ENCODE measurements at places on chromosomes 7 and 10.

GRCh38 chr7:22776964-22777363 is 45.7 kb downstream of the TOMM7 start:
- no peak for DNase-seq

DNA sequence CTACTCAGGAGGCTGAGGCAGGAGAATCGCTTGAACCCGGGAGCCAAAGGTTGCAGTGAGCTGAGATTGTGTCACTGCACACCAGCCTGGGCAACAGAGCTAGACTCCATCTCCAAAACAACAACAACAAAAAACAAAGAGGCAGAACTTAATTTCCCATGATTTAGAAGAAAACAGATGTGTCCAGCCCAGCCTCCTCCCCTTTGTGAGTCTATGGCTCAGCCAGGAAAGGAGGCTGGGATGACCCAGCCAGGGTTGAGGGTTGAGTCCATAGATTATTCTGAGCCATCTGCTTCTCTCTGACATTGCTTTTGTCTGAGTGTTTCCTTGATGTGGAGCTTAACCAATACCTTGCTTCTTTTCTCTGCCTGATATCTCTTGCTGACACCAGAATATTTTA is 994.1 kb downstream of the TYW1 start:
- DNase-seq = no peak

GRCh38 chr7:101399759-101400158 is 37.1 kb downstream of the COL26A1 start:
- no peak for DNase-seq

- DNase-seq = no peak
These were observed 63.4 kb upstream of the SRPK2 start for GRCh38 chr7:105452085-105452484.

DNA sequence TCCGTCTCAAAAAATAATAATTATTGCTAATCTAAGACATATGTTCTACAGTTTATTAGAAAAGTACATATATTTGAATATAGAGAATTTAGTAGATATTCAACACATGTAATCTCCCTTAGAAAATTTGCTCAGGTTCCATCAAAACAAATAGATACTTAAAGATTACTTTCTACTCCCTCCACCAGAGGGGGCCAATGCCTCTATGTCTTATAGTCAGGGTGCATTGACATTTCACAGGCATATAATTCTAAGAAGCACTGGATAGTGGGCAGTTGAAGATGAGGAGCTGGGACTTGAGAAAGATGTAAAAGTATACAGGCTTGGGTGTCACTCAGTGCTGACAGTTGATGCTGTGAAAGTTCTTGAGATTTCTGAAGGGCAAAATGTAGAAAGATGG is 301.6 kb upstream of the HPS1 start:
- no peak for DNase-seq

DNA sequence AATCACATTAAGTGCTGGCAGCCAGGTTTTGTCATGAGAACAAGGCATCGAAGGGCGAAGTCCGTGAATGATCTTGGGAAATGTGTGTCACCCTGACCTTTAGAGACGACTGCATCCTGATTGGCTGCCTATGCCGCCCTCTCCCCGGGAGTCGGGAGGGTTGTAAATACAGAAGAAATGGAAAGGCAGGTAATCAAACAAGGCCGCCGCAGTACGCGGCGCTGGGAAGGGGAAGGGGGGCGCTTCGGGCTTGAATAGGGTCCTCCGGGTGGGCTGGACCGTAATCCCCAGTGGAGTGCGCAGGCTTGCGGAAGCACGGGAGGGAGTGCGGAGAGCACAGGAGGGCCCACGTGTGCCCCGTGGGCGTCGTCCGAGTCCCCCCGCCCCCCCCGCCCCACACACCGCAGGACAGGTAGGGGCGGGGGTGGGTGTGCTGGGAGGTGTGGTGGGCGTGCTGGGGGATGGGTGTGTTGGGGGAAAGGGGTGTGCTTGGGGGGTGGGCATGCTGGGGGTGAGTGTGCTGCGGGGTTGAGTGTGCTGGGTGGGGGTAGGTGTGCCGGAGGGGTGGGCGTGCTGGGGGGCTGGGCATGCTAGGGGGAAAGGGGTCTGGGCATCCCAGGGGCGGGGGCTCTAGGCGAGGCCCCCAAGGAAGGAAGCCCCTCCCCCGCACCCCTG is 169.4 kb downstream of the ARHGAP12 start:
- DNase-seq = peak; percentile 65

DNA sequence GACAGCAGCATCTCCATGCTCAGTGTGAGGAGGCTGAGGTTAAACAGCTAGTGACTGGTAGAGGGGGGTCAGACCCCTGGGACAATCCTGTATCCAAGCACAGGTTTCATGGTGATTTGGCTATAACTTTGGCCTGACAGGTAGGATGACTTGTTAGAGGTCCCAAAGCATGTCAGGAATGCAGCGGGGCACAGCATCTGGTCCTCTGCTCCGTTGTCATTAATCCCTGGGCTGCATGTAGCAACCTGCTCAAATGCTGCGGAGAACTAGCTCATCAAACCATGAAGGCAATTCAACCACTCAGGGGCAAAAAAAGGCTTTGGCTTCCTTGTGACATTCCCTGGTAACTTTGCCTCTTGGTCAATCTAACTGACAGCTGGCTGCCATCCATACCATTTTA is 26.8 kb downstream of the WNT2 start:
- DNase-seq = no peak

GRCh38 chr7:30475580-30475979 is 3.0 kb downstream of the NOD1 start:
- DNase-seq = peak; percentile 52

DNA sequence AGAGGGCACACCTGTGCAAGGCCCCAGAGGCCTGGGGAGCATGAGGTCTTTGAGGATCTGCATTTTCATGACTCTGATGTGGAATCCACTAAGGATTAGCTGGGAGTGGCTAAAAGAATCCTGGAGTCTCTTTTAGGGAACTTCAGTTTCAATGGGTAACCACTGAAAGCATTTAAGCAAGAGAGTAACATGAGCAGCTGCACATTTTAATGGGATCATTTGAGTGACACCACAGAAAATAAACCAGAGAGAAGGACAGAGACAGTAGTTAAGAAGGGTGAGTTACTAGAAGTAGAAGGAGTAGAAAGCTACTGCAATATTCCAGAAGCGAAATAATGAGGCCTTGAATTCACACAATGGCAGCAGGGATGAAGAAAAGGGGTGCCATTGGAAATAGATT is 5.2 kb downstream of the GOT1 start:
- DNase-seq = no peak

GRCh38 chr7:137403353-137403695 is 59.8 kb upstream of the PTN start:
- DNase-seq = no peak

DNA sequence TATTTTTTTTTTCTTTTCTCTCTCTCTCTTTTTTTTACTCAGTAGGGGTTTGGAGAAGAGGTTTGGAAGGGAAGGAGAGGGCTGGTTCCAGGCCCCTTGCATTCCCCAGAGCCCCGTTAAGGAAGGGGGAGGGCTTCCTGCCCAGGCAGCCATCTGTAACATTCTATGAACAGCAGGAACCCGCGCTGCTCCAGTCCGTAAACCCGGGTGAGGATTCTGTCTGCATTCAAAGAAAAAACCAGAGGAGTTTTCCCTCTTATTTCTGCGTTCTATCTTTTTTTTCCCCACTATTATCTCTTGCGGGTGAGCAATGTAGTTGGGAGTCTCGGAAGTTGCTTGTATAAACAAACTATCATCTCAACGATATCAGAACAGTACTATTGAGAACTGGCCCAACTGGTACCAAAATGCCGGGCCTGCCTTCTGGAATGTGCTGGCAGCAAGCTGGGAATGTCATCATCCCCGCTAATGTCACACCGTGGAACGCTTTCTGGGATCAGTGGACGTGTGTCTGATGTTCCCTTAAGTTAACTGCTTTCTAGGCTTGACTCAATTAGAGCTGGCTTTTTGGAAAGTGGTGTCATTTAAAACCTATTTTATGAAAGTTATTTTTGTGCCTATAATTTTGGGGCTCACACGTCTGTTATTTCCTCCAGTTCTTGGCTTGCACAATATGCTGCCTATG is 153.1 kb upstream of the MEOX2 start:
- peak; percentile 41 for DNase-seq

DNA sequence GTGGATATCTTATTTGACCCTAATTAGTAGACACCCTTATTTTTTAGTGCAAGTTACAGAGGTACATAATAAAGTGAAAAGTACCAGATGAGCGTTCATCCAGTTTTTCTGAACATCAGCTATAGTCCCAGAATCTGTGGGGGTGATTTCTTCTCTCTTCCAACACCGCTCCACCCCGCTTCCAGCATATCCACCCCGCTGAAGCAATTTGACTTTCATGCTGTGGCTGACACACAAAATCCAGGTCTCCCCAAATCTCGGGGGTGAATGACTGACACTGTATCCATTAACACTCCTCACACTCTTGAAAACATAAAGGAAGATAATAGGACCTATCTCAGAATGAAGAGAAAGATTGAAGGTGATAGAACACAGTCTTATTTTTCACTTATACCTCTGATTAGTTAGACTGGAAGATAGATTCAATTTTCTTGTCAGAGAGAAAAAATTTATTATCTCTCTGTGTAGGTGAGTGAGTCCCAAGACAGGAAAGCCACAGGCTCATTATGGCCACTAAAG is 143.4 kb downstream of the ANLN start:
- DNase-seq = no peak

- no peak for DNase-seq
These were observed 41.3 kb upstream of the ATXN7L1 start for GRCh38 chr7:105917659-105918058.

GRCh38 chr10:61166065-61166464 is 222.1 kb upstream of the RHOBTB1 start:
- no peak for DNase-seq

GRCh38 chr10:63115732-63116383 is 17.3 kb upstream of the NRBF2 start:
- peak; percentile 99 for DNase-seq

GRCh38 chr10:29304995-29305335 is 16.1 kb downstream of the LYZL1 start:
- DNase-seq = no peak

DNA sequence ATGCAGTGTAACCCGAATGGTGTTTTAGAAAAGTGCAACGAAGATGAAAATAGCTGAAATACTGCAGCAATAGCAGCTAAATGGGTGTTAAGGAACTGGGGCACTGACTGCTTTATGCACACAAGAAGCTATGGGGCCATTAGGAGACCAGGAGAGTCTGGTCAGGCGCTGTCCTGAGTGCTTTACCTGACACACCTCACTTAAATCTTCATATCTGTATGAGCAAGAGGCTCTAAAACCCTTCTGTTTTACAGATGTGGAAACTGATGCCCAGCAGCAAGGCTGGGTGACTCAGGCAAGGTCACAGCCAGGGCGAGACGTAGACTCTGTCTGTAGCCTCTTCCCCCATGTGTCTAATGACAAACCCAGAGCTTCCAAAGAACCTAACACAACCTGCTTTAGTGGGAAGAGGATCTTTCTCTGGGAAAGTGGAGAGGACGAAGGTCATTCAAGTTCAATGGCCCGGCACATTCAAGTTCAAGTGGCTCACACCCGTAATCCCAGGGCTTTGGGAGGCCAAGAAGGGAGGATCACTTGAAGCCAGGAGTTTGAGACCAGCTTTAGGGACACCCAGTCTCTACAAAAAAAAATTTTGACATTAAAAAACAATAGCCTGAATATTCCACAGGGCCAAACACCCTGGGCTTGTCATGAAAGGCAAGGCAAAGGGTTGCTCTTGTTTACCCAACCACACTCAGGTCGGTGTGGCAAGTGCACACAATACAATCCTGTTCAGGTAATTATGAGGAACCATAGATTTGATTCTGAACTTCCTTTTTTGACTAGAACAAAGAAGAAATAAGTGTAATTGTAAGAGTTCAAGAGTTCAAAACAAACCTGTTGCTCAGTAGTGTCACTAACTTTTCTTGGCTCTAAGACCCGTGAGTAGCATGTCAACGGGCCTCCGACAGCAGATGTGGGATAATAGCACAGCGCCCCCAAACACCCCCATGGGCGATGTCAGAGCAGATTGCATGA is 53.7 kb upstream of the KLF6 start:
- no peak for DNase-seq

DNA sequence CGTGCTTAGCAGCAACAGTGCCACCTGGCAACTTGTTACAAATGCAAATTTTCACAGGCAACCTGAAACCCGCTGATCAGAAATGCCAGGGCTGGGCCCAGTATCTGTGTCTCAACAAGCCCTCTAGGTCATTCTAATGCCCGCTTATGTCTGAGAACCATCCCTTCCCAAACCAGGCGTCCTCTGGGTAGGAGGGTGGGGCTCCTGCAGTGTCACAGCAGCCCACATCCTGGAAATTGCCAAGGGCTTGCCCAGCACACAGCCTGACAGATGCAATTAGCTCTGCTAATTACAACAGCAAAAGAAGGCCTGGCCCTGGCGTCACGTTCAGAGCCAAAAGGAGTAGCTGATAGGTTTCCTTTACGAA is 15.9 kb downstream of the ITPRIP start:
- no peak for DNase-seq

GRCh38 chr10:102951316-102951715 is 33.2 kb downstream of the CNNM2 start:
- no peak for DNase-seq

DNA sequence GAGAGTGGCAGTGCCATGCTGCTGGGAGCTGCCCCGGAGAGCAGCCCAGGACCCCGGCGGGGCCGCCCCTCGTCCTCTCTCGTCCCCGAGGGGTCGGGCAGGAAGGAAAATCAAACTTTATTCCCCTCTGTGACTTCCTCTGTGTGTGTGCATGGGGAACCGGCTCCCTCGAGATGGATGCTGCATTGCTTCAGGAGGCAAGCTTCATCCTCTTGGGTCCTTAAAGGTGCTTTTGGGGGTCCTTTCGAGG is 726 bp downstream of the MCU start:
- no peak for DNase-seq

Data from fibroblast of the aortic adventitia (primary cell).